Caco-2 (cell line): ENCODE measurements at places on chromosomes 5 and 9. TPM values are rescaled to one million over a fixed set of nuclear protein-coding genes. Genes with fewer than 3 reads are reported as not detected.

DNA sequence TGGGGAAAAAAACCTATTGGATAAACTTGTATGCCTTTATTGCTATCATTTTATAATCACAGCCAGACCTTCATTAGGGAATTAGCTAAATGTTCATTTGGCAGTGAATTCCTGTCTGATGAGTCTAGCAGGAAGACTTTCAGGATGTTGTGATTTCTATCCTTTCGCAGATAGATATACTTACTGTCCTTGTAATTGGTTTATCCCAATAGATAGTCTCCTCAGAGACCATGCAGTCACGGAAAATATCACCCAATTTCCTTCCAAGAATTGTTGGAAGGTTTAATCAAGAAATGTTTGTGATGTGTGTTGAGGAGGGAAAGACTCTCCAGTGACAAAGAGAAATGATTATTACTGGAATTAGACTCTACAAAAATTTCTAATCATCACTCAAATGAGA is 1937.9 kb upstream of the WWC1 start:
- DNase-seq, result no peak

- DNase-seq, result no peak
Measured at GRCh38 chr5:92635001-92635461, 946.0 kb downstream of the NR2F1-AS1 start.

Gene SAXO1
- total RNA-seq, result 0.20 TPM in 1 of 2 replicates, not detected in the other

- DNase-seq, result no peak
Measured at GRCh38 chr5:54725391-54726280, 208.1 kb downstream of the SNX18 start.

- no peak for DNase-seq
Measured at GRCh38 chr9:113879318-113879717, 3.2 kb downstream of the ZNF618 start.

Gene PAEP
- not detected in 2 replicates for total RNA-seq

DNA sequence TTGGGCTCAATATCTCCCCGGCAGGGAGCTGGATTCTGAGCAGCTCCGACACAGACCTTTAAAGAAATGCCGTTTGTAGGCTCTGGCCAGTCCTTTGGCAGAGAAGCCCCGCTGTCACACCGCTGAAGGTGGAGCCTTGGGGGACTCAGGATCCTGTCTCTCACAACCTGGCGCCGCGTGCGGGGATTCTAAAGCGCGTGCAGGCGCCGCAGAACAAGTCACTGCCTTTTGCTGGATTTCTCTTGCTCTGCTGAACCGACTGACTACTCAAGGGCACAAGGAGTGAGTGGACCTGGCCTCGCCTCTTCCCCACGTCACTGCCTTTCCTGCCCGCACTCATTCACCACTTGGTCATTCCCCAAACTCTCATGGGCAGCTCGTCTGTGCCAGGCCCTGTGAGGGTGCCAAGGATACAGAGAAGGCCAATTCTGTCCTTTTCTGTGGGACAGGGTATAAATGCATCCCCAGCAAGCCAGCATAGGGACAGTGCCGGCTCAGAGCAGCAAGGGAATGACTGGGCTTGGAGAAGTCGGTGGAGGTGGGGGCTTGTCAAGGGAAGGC is 69.3 kb downstream of the CRB2 start:
- DNase-seq, result no peak

- DNase-seq, result no peak
Measured at GRCh38 chr5:136279314-136279713, 86.0 kb downstream of the TRPC7 start.

DNA sequence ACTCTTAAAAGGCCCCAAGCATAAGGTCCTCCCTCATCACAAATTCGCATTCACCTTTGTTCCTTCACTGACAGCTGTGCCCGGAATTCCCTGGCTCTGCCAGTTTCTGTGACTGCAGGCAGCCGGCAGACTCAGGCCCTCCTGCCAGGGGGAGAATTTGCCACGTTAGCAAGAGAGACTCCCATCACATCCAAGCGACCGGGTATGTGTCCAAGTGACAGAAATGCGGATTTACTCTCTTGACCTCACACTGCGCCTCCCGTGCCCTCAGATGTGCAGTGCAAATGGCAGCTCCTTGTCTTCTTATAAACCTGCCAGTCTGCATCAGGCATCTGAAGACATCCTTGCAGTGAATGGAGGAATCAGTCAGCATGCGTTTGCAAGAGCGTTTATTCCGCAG is 187.1 kb upstream of the WWC1 start:
- DNase-seq, result no peak

DNA sequence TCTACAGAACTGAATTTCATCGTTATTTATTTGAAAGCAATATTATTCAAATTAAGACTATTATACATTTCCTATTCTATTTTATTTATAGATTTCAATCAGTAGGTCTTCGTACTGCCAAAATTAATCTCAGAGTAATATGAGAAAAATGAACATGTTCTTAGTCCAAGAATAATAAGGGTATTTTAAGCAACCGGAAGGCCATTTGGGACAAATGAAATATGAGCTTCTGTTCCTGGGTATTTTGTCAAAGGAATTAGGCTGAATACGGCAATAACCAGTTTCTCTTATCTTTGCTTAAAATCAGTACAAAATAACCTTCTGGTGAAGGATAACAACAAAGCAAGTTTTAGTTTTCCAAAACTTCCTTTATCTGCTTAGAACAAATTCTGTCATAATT is 410.3 kb upstream of the PRR16 start:
- no peak for DNase-seq

GRCh38 chr9:130444565-130445221 is at the start of gene ASS1:
Gene ASS1, plus strand, starts transcription at chr9:130444961. Its CDS starts 7,268 bp downstream, at chr9:130452229.
- peak; percentile 90 for DNase-seq

Gene SMIM23
- total RNA-seq, result not detected in 2 replicates

DNA sequence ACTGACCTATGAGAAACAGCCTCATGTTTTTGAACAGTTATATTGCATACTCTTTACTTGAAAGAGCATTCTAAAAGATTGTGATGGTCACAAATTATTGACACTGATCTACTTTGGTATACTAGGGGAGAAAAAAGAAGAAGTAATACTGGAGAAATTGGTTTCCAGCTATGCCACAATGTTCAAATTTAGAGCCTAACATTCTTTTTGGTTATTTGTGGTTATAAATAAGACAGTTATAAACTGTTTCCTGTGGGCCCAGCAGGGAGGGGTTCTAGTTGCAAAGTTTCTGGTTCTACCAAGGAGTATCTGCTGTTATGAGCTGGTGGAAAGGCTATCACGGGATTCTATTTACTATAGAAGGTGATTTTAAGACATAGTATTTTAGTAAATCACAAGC is 4.8 kb downstream of the CWC27 start:
- DNase-seq, result no peak

DNA sequence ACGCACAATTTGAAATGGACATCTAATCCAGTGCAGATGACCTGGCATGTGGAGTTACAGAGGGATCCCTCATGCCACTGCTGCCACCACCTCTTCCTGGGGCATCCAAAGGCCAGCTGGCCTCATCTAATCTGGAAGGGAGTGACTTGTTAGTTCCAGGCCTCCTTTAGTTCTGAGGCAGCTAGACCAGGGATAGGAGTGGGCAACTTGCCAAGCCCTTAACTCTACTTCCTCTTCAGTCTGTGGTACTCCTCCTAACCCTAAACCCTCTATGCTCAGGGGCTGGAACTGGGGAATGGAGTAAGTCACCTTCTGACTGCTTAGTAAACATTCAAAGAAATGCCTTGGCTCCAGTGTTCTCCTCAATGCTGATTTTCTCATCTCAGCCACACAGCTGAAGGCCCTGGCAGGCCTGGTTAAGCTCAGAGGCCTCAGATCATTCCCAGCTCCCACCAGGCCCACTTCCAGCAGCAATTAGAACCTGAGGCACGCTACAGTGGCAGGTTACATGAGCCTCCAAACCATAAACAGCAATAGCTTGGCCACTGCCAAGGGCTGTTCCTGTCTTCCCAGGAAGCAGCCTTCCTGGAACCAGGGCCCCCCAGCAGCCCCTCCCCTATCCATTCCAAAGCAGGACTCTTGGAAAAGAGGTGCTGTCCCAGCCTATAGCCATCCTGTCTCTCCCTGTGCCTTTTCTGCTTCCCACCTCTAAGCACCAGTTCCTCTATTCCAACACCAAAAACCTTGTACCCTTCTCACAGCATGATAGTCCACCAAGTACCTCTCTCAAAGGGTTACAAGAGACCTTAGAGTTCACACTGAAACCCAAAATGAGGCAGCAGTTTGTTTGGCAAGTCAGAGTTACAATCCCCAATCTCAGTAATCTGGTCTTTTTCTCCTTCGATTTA is 2.0 kb downstream of the EIF4EBP3 start:
- no peak for DNase-seq

DNA sequence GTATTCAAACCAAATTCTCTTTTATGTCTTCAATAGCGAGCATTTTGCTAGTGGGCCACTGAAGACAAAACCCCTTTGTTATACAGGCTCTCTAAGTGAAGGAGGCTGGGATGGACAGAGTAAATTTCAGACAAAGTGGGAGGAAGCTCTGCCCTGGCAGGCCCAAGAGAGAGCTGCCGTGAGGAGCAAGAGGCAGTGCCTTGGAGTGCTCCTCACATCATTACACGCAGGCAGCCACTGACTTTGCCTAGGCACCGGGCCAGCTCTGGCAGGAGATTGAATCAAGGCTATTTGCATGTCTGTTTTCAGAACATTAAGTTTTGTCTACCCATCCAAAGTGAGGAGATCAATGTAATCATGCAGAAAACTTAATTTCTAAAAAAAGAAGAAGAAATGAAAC is 167.7 kb downstream of the CCDC192 start:
- DNase-seq, result no peak

DNA sequence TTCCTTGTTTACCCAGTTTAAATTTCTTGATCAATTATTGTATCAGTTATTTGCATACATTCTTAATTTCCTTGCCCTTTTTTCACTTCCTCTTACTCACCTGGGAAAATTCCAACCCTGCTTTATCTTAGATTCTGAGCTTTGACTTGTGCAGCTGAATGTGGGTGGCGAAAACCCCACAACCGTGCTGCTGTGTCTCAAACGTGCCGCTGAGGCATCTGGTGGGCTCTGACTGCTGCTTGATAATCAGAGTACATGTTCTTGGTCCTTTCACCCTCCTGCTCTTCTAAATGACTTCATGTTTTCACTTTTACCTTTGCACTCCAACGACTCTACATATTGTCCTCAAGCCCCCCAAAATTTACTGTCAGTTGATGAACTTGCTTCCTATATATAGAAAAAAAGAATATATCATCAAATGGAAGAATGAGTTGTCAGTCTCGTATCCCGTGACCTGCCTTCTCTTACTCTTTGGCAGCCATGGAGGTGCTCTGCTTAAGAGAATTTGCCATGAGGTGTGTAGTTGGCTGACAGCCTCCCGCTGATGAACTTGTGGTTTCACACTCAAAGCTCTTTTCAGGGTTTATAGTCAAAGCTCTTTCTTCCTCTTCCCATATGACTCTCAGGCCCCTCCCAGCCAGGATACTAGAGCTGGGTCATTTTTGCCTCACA is 14.0 kb upstream of the JAK2 start:
- no peak for DNase-seq

DNA sequence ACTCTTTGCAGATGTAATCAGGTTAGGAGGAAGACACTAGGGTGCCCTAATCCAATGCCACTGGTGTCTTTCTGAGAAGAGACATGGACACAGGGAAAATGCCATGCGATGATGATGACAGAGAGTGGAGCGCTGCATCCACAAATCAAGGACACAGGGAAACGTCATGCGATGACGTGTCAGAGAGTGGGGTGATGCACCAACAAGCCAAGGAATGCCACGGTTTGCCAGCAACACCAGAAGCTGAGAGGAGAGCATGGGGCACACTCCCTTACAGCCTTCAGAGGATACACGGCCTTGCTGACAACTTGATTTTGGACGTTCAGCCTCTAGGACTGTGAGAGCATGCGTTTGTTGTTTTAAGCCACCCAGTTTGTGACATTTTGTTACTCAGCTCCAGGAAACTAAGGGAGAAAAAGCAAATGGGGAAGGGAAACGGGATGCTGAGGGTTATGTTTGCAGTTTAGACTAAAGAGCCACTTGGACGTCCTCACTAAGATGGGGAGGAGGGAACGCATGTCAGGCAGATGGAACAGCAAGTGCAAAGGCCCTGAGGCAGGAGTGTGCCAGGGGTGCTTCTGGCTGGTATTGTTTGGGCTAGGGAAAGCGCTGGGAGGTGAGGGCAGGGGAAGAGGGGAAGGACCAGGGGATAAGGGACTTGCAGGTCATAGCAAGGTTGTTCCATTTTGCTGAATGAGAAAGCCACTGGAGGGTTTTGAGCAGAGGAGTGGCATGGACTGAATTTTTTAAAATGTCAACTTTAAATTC is 2.5 kb upstream of the TENT4A start:
- no peak for DNase-seq

GRCh38 chr9:69933445-69933844 is 110.2 kb upstream of the MAMDC2 start:
- no peak for DNase-seq

GRCh38 chr9:118059484-118060278 is 355.5 kb downstream of the TLR4 start:
- peak; percentile 53 for DNase-seq
